H9 (cell line): ENCODE measurements at places on chromosomes 5 and 9.
A peak's percentile ranks its signal among the peaks of the same experiment; 100 is the strongest.

GRCh38 chr5:107155707-107156106 is 515.0 kb downstream of the EFNA5 start:
- DNase-seq = no peak

GRCh38 chr5:31781772-31782171 is 142.8 kb downstream of the PDZD2 start:
- DNase-seq = no peak

DNA sequence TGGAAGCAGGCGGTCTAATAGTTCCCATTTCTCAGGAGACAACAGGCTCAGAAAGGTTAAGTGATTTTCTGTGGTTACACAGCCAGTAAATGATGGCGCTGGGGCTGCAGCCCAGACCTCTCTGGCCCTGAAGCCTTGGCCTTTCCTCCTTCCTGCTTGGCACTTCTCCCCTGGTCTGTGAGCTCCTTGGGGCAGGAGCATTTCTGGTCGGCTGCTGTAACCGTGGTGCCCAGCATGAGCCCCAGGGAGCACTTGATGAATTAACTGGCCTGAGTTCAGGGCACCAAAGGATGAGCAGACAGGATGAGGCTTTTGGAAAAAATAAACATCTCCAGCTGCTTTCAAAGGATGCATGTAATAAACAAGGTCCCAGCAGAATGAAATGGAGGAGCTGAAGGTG is 30.2 kb downstream of the CDHR2 start:
- DNase-seq = no peak

DNA sequence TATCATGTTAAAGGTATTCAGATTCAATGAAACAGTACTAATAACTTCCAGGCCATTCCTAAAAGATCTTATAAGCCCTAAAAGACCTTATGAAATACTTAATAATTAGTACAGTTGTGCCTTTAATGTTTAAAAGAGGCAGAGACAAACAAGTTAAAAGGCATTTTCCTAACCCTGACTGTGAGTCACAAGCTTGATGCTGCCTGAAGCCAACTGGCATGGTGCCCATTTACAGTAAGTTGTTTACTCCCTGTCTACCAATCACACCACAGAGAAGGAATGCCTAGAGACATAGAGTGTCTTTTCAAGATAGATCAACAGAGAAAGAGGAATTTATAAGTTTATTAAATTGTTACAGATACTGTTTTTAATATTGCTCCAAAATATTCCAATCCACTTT is 47.8 kb downstream of the NR3C1 start:
- DNase-seq = no peak

DNA sequence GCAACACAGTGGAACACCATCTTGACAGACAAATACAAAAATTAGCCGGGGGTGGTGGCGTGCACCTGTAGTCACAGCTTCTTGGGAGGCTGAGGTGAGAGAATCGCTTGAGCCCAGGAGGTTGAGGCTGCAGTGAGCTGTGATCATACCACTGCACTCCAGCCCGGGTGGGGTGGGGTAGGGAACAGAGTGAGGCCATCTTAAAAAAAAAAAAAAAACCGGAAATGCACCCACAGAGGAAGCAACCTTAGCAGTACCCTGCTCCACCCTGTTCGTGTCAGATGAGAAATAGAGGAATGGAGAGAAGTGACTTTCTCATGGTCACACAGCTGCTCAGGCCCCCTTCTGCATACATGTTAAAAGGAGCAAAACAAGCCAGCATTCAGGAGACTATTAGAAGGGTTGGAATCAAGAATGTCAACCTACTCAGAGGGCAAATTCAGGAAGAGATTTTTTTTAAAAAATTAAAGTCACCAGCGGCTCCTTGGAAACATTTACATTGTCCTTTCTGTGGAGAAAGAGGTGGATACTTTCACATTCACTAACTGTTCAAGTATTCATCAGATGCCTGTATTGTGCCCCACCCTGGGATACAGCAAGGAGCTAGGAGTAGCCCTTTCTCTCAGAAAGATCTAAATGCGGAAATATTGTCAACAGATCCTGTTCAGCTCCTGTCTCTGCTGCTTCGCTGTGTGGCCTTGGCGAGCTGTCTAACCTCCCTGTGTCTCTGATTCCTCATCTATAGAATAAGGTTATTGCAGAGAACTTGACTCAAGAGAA is 41.0 kb downstream of the CYFIP2 start:
- no peak for DNase-seq

DNA sequence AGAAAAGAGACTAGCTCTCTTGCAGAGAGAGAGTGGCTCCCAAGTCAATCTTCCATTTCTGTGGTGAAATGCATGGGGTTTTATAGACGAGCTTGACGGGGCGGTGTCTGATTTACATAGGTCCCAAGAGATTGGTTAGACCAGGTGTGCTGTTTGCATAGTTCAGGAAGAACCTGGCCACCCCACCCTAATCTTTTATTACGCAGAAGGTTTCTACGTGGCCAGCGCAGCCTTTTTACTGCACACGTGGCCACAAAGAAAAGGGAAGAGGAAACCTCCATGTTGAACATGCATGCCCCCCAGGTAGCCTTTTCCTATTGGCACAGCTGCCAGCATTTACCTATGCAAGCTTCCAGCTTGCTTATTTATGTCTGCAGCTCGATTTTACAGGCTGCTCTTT is 92.1 kb downstream of the CAVIN4 start:
- DNase-seq = no peak

GRCh38 chr5:175684931-175685330 is 27.1 kb downstream of the HRH2 start:
- DNase-seq = no peak

GRCh38 chr5:132774896-132775295 is 2.1 kb downstream of the SEPTIN8 start:
- no peak for DNase-seq

GRCh38 chr5:139361835-139362429 is 20.3 kb downstream of the PAIP2 start:
- no peak for DNase-seq

GRCh38 chr5:40991168-40991980 is 79.8 kb downstream of the MROH2B start:
- DNase-seq = no peak

- DNase-seq = no peak
These were observed 14.4 kb upstream of the SPINK4 start for GRCh38 chr9:33225319-33226147.

GRCh38 chr5:179380211-179381035 is 35.2 kb upstream of the ADAMTS2 start:
- DNase-seq = peak; percentile 21

DNA sequence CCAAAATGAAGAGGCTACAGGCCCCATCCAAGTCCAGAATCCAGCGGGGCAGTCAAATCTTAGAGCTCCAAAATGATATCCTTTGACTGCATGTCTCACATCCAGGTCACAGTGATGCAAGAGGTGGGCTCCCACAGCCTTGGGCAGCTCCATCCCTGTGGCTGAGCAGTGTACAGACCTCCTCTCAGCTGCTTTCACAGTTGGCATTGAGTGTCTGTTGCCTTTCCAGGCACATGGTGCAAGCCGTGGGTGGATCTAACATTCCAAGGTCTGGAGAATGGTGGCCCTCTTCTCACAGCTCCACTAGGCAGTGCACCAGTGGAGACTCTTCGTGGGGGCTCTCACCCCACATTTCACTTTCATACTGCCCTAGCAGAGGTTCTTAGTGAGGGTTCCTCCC is 120.7 kb downstream of the GIN1 start:
- DNase-seq = no peak

GRCh38 chr9:129339539-129340157 is 161.6 kb upstream of the IER5L start:
- DNase-seq = no peak

DNA sequence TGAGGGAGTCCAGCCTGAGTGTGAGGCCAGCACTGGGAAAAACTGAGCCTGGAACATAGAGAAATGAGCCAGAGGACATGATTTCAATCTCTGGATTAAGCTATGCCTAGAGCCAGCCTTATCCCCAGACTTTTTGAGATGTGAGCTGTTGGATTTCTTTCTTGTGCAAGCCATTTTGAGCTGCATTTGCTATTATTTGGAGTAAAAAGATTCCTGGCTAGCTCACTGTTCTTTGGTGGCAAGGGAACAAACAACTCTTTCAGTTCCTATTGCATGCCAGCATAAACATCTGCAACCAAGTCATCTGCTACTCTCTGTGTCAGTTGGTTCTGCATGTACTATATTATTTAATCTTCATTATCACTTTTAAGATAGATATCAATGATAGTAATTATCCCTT is 70.1 kb upstream of the MAN2A1 start:
- DNase-seq = no peak

- DNase-seq = no peak
These were observed 111.2 kb downstream of the SMARCA2 start for GRCh38 chr9:2126331-2126803.

- no peak for DNase-seq
These were observed 504.5 kb downstream of the NFIB start for GRCh38 chr9:13809401-13809800.

DNA sequence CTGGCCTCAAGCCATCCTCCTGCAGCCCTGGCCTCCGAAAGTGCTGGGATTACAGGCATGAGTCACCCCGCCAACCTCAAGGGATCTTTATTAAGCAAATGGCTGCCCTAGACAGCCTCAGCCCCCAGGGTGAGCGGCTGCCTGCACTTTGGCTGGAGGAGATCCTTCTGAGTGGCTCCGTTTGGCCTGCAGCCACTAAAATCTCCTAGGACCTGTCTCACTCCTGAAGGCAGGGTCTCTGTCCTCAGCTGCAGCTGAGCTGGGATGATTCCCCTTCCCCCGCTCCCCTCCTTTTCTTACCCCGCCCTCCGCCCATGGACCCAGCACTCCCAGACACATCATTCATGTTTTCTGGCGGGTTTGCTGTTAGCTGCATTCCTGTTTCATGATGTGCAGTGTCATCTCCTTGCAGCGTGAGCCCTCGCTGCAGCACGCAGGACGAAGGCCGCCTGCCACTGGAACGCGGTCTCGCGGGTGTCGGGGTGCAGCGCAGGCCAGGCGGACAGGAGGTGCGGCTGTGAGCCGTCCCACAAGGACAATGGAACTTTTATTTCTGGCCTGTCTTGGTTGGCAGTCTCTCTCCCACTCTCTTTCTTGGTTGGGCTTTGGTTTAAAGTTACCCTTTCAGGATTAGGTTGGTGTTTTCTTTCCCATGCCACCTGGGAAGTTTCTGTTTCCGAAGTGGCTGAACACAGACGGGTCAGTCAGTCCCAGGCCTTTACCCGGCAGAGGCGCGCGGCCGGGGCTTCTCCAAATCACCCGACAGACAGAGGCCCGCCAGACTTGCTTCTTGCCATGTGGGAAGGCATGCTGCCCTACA is 137.1 kb downstream of the FOXD1 start:
- DNase-seq = peak; percentile 68

DNA sequence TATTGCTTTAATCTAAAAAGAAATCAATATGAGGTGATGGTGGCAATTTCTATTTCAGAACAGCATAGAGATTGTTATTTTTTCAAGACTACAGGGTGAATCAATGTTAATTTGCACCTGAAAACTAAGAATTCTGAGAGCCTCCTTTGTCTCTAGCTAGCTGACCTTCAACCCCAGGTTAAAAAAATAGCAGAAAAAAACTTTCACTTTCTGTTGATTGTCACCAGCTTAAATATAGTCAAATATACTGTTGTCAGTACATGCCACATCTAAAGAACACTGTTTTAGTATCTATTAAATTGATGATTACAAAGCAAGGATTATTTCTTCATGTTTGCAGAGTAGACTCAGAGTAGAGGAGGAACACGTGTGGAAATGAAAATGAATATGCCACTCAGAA is 1371.4 kb downstream of the MAT2B start:
- DNase-seq = no peak

- DNase-seq = no peak
These were observed 46.9 kb downstream of the ADAMTS2 start for GRCh38 chr5:179298181-179298993.

DNA sequence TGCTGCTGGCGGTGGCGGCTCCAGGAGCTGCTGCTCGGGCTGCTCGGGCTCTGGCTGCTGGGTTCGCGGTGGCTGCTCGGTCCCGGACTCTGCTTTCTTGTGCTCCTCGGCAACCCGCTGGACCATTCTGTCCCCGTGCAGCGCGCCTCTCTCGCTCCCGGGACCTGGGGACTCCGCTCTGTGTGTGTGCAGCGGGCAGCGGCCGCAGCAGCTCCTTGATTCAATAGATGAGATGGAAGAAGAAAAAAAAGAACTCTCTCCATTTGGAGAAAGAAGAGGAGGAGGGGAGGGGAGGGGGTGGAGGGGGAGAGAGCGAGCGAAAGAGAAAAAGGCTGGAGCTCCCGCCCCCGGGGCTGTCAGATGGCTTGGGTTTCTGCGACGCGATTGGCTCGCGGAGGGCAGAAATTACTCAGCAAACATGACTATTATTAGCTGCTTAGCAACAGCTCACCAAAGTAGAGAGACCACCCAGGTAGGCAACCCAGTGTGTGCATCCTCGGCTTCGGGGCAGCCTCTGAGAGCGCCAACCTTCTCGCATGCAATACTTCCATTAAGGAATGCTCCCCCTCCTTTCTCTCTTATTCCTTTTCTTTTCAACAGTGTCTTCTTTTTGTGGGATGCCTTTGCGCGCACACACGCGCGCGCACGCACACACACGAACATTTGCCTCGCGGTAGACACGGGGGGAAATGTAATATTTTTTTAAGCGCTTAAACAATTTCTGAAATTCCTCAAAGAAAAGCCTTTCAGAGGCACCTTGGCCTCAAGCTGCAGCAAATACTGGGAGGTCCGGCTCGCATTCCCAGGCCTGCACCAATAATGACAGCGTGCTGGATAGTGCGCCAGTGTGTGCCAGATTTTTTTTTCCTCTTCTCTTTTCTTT is 7.6 kb downstream of the PTCH1 start:
- DNase-seq = peak; percentile 96

DNA sequence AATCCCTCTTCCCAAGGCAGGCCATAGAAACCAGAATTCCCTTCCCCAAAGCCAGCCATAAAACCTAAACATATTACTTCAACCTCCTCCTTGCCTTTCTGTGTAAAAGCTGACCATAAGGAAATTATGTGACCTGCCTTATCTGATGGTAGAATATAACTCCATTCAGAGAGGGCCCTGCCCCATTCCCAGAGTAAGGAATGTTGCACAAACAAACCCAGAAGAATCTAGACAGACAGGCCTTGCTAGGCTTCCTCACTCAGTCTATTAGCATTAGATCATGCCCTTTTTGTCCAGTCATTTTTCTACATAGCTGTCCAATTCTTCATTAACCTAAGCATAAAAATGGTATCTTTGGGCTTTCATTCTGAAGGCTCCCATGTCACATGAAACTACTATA is 17.8 kb upstream of the IFNB1 start:
- no peak for DNase-seq

- DNase-seq = no peak
These were observed 198.4 kb upstream of the SNX2 start for GRCh38 chr5:122576256-122577016.

- DNase-seq = no peak
These were observed 17.9 kb downstream of the COL27A1 start for GRCh38 chr9:114172981-114173833.

DNA sequence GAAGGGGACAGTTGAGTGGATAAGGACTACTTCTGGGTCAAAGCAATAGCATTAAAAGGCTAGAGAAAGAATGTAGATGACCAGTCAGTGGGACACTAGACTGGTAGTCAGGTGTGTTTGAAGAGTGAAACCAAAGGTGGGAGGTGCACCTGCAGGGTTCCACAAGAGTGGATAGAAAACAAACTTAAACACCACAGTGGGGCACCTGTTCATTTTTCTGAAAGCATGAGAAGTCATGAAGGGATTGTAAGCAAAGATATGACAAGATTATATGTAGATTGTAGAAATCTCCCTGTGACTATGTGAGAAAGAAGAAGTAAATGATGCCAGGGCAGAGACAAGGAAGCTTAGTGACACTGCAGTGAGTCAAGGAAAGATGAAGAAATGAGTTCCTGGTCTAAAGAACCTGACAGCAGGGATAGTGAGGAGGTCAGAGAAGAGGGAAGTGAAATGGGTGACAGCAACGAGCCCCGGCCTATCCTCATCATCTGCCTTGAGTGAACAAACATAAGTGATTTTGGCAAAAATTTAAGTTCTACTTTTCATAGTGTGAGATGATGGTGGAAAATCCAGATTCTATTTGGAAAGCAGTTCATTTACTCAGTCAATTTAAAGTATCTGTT is 296.9 kb downstream of the TLE4 start:
- DNase-seq = no peak
